ENCODE measurements at places on chromosomes 13 and 19.

- no peak for DNase-seq
These were observed 8.2 kb downstream of the IGFL4 start for GRCh38 chr19:46032597-46033025.

GRCh38 chr19:18698321-18699167, 15.1 kb downstream of the CRTC1 start:
- DNase-seq = no peak

DNA sequence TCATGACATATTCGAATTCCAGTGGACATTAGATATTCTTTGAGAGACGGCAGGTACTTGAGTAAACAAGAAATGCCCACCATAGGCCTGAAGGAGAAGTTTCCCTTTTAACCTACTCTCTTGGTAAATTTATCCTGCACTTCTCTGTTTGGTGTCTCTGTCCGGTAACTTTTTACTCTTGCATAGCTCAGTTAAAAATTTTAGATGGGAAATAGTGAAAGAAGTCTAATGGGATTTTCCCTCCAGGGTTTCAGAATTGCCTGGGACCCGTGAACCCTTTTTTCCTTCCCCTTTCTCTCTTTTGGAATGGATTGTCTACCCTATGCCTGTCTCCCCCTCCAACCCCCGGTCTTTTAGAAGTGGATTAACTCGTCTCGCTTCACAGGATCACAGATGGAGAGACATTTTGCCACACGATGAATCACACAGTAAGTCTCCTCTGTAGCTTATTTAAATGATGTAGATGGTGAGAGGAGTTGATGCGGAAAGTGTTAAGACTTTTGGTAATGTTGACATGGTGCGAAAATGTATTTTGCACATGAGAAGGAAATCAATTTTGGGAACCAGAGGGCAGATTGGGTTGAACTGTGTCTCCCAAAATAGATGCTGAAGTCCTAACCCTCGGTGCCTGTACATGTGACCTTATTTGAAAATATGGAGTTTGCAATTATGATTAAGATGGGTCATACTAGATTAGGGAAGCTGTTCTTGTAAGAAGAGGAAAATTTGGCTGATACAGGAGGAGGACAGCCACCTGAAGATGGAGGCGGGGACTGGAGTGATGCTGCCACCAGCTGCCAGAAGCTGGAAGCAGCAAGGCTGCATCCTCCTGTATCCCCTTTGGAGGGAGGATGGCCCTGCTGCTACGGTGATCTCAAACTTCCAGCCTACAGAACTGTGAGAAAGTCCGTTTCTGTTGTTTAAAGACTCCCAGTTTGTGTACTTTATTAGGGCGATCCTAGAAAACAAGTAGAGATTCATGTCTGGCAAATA, 711 bp upstream of the MIPEP start:
- no peak for DNase-seq

DNA sequence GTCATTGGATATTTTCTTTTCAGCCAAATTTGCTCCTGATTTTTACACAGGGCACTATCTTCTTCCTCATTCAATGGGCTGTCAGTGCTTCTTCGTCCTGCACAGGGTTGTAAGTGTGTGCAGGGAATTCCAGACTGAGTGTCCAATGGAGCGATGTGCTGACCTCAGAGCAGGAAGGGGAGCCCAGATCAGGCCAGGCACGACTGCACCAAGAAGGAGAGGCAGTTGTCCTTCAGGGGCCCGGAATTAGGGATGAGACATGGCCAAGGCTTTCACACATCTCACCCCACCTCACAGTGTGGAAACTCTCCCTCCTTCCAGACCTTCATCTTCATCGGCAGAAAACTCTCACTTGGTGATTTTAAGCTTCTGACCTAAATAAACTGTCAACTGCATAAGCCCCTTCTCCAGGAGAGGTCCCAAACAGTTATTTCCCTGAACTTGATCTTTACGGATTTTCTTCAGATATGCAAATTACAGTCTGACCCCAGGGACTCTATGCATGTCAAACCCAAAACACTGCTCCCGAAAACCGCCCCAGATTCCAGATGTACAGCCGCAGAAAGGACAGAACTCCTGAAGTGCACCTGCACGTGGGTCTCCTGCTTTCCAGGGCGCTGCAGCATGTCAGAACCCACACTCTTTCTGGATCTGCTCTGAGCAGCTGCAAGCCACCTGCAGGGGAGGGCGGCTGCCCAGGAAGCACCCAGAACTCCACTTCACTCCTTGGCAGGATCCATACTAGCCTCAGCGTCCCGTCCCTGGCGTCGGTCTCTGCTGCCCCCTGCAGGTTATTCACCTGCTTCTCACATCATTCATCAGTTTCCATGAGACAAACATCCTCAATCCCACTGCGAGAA, 625 bp upstream of the ZNF20 start:
- peak; percentile 74 for DNase-seq

- no peak for DNase-seq
These were observed 510.9 kb upstream of the PCDH9 start for GRCh38 chr13:67740871-67741535.
